ENCODE measurements at places on chromosomes 2 and 18. TPM values are rescaled to one million over a fixed set of nuclear protein-coding genes. Genes with fewer than 3 reads are reported as not detected.

The DSG2 gene
- total RNA-seq: 0.21 TPM

The VIL1 gene
- total RNA-seq: 2.1 TPM

The MYOM1 gene
- total RNA-seq: 0.94 TPM

The NXPH2 gene
- total RNA-seq: not detected

The WNT6 gene
- not detected for total RNA-seq

The SLC23A3 gene
- total RNA-seq: 0.31 TPM

The PRPF40A gene
- total RNA-seq: 230 TPM

The HOXD8 gene
- not detected for total RNA-seq

The XRCC5 gene
- 132 TPM for total RNA-seq

The CD302 gene
- total RNA-seq: 64.3 TPM

The GBX2 gene
- total RNA-seq: not detected

The GALNT3 gene
- 20.4 TPM for total RNA-seq

The FKBP1B gene
- total RNA-seq: 4.5 TPM

The G6PC2 gene
- total RNA-seq: not detected

Measured in mononuclear cell (primary cell).